ENCODE measurements at places on chromosomes 16 and 17.
A peak's percentile ranks its signal among the peaks of the same experiment; 100 is the strongest.

- peak; percentile 57 for DNase-seq
These were observed at the start of gene HAS3 for GRCh38 chr16:69105501-69106361. Gene HAS3, plus strand, starts transcription at chr16:69105653. Its CDS starts 3,743 bp downstream, at chr16:69109396.

- no peak for DNase-seq
These were observed 2.7 kb downstream of the MYH13 start for GRCh38 chr17:10370016-10370608.

- DNase-seq = no peak
These were observed 808 bp upstream of the BAHCC1 start for GRCh38 chr17:81394377-81394920.

- peak; percentile 76 for DNase-seq
These were observed 233.6 kb downstream of the SEC14L1 start for GRCh38 chr17:77374170-77374936.

GRCh38 chr17:82450357-82451106 lies at the start of gene CYBC1:
Gene CYBC1, minus strand, starts transcription at chr17:82450752. Its CDS starts 1,498 bp downstream, at chr17:82449254.
- peak; percentile 93 for DNase-seq

- DNase-seq = no peak
These were observed 416.4 kb downstream of the CDH11 start for GRCh38 chr16:64705443-64705842.

Data from NCI-H510A treated with DMSO at 0.1 percent for 48 hours (cell line).